Tibial nerve (tissue), 4 donors: ENCODE measurements at places on chromosomes 2 and 18. TPM values are rescaled to one million over a fixed set of nuclear protein-coding genes. Genes with fewer than 3 reads are reported as not detected.
A peak's percentile ranks its signal among the peaks of the same experiment; 100 is the strongest.

HOXD13 gene
- not detected for total RNA-seq

CRYBA2 gene
- total RNA-seq, result not detected

UGT1A4 gene
- not detected for total RNA-seq

- no peak for DNase-seq
Observed at GRCh38 chr2:47226923-47227220, 71.8 kb upstream of the STPG4 start.

CFLAR gene
- 284 TPM for total RNA-seq

- no peak for DNase-seq
Observed at GRCh38 chr2:42300527-42300926, 60.5 kb downstream of the COX7A2L start.

GRCh38 chr2:137747509-137747908 lies 216.8 kb upstream of the HNMT start:
- no peak for DNase-seq

SERPINB13 gene
- not detected for total RNA-seq

DNA sequence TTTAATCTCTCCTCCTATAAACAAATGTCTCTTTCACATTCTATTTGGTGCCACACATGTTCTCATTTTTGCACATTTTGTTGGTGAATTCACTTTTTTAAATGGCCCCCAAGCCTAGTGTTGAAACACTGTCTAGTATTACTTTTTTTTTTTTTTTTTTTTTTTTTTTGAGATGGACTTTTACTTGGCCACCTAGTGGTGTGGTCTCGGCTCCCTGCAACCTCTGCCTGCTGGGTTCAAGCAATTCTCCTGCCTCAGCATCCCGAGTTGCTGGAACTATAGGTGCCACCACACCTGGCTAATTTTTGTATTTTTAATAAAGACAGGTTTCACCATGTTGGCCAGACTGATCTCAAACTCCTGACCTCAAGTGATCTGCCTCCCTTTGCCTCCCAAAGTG lies 273.8 kb upstream of the SLC14A2 start:
- DNase-seq, result no peak

DNA sequence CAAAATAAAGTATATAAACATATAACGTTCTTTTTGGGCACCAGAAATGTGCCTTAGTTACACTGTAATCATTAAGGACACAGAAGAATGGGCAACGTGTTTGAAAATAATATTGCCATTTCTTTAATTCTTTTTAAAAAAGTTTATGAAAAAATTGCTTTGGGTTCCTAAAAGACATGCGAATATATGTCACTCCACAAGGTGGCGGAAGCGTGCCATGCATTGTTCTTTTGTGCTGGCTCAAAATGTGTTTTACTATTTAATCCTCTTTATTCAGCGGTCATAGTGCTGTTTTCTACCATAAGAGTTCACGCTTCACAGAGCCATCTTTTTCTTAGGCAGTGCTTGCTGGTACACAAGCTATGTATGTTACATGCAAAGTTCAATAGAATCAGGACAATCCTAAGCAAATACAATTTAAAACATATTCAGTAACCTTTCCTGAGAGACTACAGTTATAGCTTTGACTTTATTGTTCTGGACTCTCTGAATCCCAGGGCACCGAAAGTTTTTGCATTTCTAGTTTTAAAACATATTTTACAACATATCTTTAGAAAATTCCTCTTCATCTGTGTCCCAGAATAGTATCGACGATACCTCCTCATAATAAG lies 147.8 kb upstream of the ERBB4 start:
- DNase-seq, result peak; percentile 74

- peak; percentile 43 for DNase-seq
Observed at GRCh38 chr2:43225788-43226557, 433 bp downstream of the ZFP36L2 start.

BMP10 gene
- total RNA-seq, result not detected

- DNase-seq, result no peak
Observed at GRCh38 chr18:40911582-40912254, 1043.3 kb upstream of the PIK3C3 start.

ABCG8 gene
- total RNA-seq, result not detected

GRCh38 chr18:59708988-59709387 lies 11.8 kb upstream of the CCBE1 start:
- DNase-seq, result no peak

ZC3H6 gene
- total RNA-seq, result 19.9 TPM

VIT gene
- total RNA-seq, result 55.2 TPM

DNA sequence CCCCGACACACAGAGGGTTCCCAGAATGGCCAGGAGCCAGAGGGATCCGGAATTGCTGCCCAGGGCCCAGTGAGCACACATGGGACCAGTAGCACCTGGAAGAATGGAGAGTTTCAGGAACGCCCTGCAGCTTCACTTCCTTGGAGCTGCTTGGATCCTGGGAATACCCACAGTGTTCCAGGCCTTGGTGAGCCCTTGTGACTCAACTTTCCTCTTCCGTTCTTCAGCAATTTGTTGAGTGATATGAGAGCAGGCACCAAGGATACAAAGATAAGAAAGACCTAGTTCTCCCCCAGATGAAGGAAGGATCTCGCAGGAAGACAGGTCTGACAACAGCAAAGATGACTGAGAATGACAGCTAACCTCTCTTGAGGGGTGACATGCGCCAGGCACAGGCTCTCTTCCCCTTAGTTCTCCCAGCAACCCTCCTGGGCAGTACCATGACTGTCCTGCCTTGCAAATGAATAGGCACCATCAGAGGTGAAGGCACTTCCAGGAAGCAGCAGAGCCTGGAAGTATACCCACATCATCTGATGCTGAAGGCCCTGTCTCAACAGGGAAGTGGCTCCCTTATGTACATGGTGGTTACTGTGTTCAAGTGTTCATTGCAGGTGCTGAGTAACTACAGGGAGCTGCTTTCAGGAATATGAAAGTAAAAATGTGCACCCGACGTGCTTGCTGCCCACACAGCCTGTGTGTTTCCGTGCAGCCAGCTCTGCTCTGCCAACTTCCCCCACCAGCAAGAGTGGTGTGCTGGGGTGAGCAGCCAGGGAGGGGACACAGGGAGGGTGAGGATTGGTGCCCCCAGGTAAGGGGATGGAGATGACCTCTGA lies 116.2 kb downstream of the STPG4 start:
- DNase-seq, result no peak

- DNase-seq, result no peak
Observed at GRCh38 chr2:189526241-189526640, 54.3 kb downstream of the SLC40A1 start.

DNA sequence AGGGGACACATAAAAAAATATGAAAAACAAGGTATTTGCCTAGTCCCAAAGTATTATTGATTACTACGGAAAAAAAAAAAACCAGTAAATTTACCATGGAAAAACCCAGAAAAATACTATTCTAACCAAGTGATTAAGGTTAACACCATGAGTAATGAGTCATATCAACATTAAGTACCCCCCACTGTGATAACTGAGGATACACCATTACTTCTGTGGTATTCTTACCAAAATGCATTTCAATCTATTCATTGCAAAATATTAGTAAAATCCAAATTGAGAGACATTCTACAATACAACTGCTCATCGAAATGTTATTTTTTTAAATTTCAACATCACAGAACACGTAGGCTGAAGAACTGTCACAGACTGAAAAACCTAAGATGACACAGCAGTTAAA lies 669.8 kb downstream of the ZEB2 start:
- no peak for DNase-seq

DNA sequence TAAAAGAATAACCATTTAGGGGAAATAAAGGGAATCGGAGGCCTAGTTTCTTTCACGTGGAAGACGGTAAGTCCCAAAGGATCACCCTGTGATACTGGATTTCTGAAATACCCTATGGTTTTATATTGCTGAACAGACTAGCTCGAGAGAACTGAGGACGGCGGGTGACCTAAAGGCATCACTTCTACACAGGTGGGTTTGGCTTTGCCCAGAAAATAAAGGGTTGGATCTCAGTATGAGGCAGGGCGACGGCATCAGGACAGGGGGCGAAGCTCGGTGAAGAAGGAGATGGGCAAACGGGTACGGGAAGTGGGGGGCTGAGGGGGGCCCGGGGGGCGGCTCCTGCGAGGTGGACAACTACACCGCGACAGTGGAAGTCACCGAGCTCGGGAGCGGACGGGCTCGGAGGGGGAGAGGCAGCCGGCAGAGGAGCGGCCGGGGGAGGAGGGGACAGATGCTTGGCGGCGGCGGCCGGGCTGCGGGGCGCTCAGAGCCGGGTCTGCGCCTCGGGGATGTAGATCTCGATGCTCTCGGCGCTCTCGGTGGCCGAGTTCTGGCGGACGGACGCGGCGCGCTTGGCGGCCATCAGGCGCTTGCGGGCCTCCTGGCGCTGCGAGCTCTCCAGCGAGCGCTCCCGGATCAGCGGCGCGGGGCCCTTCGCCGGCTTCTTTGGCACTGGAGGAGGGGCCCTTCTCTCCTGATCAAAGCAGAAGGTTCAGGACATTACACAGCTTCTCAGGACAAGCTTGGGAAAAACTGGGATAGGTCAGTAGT lies 48.9 kb downstream of the TGIF1 start:
- no peak for DNase-seq

DNA sequence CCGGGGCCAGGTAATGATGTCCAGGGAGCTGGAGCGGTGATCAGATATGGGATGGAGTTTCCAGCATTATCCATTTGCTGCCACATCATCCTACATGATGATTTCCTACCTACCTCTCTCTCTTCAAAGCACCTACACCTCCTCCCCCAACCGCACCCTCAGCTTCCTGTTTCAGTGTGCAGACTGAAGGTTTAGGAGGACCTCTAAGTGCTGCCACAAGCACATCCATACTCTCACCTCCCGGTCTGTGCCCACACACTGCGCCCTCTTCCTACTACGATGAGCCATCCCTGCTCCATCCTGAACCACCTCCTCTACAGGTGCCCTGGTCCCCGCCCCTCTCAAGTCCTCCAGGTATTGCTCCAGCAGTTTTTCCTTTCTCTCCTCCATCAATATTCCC lies 123.7 kb downstream of the ALPK2 start:
- no peak for DNase-seq

TM4SF20 gene
- total RNA-seq, result not detected

GRCh38 chr2:20149703-20150030 lies 75.3 kb downstream of the SDC1 start:
- no peak for DNase-seq

DNA sequence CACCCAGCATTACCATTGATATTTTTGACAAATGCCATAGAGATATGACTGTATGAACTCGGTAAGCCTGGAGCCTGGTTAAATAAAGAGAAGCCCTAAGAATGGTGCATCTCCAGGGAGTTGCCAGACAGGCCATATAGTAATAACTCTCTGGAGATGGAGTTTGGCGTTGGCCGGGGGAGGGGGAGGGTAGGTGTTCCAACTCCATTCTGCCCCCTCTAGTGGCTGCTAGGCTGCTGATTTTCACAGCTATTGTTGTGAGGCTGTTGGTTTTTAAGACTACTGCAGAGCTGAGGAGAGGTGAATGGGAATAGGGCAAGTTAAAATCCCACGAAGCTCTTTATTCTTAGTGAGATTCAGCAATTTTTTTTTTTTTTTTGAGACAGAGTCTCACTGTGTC lies 99.9 kb downstream of the GALNT14 start:
- DNase-seq, result no peak

DNA sequence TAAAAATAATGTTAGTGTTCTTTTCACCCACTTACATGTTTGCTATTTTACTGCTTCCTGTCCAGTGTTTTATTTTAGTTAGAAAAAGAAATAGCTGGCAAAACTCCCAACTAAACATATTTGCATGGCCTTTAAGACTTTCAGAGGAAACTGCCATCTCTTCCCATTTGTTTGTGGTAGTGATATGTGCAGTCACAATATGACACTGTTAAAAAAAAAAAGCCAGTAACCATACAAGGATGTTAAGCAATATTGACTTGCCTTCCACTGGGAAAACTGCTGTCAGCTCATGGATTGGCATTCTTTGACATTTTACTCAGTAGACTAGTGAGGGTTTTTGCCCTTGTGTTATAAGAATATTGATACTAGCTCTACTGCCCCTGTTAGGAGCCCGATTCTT lies 29.1 kb downstream of the XIRP2 start:
- no peak for DNase-seq

CHAC2 gene
- total RNA-seq, result 1.8 TPM

DNA sequence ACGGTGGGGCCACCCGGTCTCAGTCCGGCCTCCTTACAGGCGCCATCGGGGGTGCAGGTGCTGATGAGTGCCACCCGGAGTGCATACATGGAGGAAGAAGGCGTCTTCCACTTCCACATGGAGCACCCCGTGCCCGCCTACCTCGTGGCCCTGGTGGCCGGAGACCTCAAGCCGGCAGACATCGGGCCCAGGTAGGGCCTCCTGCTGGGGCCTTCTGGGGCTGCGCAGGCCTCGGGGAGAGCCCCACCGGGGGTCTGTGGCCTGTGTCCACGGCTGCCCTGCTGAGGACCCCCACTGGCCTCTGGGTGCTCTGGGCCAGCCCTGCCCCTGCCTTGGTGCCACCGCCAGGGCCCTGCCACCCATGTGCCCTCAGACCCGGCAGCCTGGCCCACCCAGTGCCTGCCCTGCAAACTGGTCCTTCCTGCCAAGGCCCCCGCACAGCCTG lies 4.8 kb downstream of the RNPEPL1 start:
- no peak for DNase-seq

- DNase-seq, result no peak
Observed at GRCh38 chr2:241073166-241074064, 28.7 kb downstream of the MTERF4 start.

DNA sequence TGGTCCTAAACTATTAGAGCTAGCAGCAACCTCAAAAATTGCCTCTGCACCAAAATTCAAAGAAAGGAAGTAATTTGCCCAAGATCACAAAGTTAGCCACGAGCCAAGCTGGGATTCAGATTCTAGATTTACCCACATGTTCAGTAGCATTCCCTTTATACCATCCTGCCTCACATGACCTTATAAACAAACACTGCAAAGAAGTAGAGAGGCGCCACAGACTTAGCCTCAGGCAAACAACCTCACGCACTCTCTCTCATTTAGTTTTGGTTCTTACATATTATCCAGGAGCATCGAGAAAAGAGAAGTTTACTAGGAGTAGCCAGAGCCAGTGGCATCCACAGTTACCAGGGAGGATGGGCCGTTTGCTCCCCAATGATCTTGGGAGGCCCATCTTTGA lies 226.6 kb downstream of the OSR1 start:
- DNase-seq, result no peak

BIN1 gene
- total RNA-seq, result 146 TPM

GRCh38 chr2:207481924-207482323 lies 47.8 kb upstream of the CREB1 start:
- no peak for DNase-seq

SULT1C4 gene
- 3.7 TPM for total RNA-seq

FAP gene
- total RNA-seq, result 12.0 TPM

GRCh38 chr2:189047171-189047888 lies 73.2 kb downstream of the COL3A1 start:
- DNase-seq, result no peak

DNA sequence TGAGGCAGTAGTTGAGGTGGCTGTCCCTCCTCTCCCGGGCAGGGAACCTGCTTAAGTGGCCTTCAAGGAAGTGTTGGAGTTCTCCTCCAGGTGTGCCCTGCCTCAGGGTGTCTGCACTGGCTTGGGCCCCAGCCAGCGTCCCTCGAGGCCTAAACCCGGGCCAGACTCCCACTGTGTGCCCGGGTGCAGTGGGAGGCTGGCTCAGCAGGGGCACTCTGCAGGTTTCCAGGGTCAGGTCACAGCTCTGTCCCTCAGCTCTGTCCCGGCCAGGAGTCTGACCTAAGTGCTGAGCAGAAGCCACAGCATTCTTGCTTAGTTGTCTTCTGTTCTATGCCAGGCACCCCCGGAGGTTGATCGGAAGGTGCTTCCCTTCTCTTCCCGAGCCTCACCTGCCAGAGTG lies 69.0 kb upstream of the OTOS start:
- no peak for DNase-seq

GRCh38 chr2:227214622-227215041 lies 50.2 kb downstream of the COL4A3 start:
- no peak for DNase-seq

- DNase-seq, result no peak
Observed at GRCh38 chr2:24083567-24084385, 858 bp downstream of the TP53I3 start.
